ENCODE measurements at places on chromosomes 13 and 19.

- no peak for DNase-seq
Observed at GRCh38 chr13:111360452-111360851, 40.0 kb downstream of the TEX29 start.

GRCh38 chr13:44867825-44868224 lies 121.4 kb downstream of the NUFIP1 start:
- DNase-seq, result no peak

- no peak for DNase-seq
Observed at GRCh38 chr13:98483601-98484288, 93.2 kb downstream of the STK24 start.

- DNase-seq, result no peak
Observed at GRCh38 chr13:96252903-96253302, 163.0 kb downstream of the HS6ST3 start.

Data from ELF-1 (cell line).